ENCODE measurements at places on chromosomes 13 and 19.

DNA sequence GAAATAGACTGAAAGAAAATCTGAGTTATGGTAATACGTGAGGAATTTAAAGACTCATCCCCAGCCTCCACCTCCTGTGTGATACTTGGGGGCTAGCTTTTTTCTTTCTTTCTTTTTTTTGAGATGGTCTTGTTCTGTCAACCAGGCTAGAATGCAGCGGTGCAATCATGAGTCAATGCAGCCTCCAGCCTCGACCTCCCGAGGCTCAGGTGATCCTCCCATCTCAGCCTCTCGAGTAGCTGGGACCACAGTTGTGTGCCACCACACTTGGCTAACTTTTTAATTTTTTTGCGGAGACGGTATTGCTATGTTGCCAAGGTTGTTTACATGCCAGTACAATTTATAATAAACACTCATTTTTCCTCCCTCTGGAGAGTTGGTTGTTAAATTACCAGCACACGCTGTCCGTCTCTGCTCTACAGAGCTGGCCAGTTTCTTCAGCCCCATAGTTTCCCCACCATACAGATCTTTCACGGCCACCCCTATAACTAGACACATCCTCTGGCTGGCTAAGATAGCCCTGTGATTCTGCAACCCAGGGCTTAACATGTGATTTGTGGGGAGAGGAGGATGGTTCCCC is 4.8 kb downstream of the TNFSF9 start:
- no peak for DNase-seq

- no peak for DNase-seq
Measured at GRCh38 chr19:6797646-6798045, 25.1 kb downstream of the VAV1 start.

- no peak for DNase-seq
Measured at GRCh38 chr19:55111238-55111831, 6.1 kb downstream of the PPP1R12C start.

DNA sequence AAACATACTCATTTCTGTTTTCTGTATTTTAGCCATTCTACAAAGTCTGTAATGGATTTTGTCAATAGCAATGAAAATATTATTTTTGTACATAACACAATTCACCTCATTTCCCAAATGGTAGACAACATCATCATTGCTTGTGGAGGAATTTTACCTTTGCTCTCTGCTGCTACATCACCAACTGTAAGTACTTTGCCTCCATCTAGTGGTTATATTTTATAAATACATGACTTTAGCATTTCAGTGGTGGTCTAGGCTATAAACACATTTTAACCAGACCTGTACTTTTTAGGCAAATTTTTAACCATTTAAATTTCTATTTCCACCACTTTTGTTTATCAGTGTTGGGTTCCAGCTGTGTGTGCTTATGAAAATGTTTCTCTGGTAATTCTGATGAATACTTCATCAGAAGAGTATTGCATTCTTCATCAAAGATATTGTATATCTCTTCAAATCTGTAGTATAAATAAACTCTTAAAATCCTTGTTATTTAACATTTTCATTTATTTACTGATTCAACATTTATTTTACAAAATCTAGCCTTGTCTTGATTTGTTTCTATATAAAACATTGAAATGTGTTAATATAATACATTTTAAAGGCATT is 222.4 kb downstream of the NBEA start:
- DNase-seq = peak; percentile 36

GRCh38 chr13:65112531-65112941 is 2117.6 kb downstream of the PCDH9 start:
- DNase-seq = peak; percentile 75

DNA sequence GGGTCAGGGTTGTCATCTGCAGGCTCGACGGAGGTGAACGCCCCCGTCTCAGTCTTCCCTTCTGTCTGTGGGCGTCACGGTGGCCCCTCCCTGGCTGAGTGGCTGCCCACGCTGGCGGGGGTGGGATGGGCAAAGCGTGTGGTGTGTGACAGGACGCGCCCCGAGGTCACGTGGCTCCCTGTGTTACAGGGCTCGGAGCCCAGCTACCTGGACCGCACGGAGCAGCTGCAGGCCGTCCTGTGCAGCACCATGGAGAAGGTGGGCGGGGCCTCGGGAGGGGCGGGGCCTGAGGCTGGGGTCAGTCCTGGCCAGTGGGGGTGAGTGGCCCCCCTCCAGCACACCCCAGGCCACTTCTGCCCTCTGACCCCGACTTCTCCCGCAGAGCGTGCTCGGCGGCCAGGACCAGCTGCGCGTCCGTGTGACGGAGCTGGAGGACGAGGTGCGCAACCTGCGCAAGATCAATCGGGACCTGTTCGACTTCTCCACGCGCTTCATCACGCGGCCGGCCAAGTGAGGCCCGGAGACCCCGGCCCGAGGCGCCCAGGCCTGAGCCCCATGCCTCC is 6.3 kb upstream of the GRIN3B start:
- no peak for DNase-seq

GRCh38 chr19:45400192-45400591 is 4.7 kb downstream of the PPP1R13L start:
- no peak for DNase-seq

GRCh38 chr13:67353941-67354340 is 123.8 kb upstream of the PCDH9 start:
- peak; percentile 8 for DNase-seq

- DNase-seq = no peak
Measured at GRCh38 chr19:3517638-3518037, 11.5 kb downstream of the FZR1 start.

DNA sequence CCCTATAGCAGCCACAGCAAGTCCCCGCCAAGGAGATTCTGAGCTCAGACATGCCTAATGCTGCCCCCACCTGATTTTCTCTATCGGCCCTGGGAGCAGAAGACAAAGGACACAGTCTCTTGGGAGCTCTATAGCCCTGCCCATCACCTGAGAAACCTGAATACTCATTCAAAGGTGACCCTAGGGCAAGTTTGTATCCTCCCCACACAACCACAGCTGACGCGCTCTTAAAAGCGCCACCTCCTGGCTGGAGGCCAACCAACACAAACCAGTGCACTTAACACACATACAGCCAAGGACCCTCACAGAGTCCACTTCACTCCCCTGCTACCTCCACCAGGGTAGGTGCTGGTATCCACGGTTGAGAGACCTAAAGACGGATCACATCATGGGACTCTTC is 8.8 kb upstream of the IGFL4 start:
- no peak for DNase-seq

DNA sequence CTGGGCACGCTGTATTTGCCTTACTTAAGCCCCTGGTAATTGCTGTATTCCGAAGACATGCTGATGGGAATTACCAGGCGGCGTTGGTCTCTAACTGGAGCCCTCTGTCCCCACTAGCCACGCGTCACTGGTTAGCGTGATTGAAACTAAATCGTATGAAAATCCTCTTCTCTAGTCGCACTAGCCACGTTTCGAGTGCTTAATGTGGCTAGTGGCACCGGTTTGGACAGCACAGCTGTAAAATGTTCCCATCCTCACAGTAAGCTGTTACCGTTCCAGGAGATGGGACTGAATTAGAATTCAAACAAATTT is 676 bp downstream of the BRCA2 start:
- DNase-seq = no peak

DNA sequence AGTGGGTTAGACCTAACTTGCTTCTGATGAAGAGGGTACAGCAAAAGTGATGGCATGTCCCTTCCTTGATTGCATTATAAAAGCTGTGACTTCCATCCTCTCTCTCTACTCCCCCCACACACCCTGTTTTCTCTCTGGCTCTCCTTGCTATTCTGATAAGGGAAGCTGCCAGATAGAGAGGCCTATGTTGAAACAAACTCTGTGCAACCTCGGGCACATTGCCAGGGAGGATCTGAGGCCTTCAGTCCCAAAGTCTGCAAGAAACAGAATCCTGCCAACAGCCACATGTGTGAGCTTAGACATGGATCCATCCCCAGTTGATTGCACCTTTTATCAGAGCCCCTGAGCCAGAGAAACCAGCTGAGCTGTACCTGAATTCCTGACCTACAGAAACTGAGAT is 44.8 kb upstream of the ARGLU1 start:
- DNase-seq = peak; percentile 34

DNA sequence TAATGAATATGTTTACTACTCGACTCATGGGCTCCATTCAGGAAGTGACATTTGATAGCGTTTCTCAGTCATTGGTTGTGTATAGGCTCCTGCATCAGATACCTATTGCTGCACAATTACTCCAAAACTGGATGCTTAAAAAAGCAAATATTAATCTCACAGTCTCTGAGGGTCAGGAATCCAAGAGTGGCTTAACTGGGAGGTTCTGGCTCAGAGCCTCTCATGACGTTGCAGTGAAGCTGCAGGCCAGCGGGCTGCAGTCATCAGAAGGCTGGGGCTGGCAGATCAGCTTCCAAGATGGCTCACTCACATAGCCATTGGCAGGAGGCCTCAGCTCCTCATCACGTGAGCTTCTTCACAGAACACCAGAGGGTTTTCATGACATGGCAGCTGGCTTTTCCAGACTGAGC is 525.1 kb upstream of the NBEA start:
- peak; percentile 67 for DNase-seq

- no peak for DNase-seq
Measured at GRCh38 chr13:74305876-74306275, 171.7 kb upstream of the KLF12 start.

- no peak for DNase-seq
Measured at GRCh38 chr19:16789238-16789637, 40.0 kb upstream of the SIN3B start.

GRCh38 chr19:40614622-40615411 is 13.6 kb downstream of the LTBP4 start:
- peak; percentile 96 for DNase-seq

GRCh38 chr19:19445288-19445687 is 39.8 kb downstream of the GATAD2A start:
- no peak for DNase-seq

DNA sequence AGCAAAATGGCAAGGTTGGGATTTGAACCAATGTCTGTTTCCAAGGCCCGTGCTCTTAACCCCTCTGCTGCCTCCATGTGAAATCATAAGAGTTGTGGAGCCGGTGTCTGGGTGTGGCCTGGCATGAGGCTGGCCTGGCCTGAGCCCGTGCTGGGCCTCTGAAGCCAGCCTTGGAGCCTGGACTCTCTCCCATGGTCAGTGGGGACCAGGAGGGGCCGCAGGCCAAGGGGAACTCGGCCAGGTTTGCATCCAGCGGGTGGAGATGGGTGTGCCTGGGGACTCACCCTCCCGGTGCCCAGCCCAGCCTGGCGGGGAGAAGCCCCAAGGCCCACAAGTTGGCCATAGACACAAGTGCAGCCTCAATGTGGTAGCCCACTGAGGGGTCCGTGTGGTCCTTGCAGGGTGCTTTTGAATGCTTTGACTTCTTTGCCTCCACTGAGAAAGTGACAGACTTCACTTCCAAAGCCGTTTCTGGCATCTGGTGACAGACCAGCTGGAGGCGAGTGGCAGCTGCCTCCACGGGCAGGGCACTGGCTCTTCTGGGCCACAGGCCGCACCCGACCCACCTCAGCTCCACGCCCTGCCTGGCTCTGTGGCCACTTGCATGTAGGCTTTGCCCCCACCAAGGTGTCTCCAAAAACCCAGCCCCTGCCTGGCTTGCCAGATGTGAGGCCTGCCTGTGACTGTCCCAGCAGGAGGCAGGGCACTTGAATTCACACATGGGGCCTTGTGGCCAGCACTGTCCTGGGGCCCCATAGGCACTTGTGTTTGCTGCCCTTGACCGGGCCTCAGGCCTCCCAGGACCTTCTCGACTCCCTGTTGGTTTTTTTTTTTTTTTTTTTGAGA is 26.2 kb upstream of the NCCRP1 start:
- DNase-seq = no peak

DNA sequence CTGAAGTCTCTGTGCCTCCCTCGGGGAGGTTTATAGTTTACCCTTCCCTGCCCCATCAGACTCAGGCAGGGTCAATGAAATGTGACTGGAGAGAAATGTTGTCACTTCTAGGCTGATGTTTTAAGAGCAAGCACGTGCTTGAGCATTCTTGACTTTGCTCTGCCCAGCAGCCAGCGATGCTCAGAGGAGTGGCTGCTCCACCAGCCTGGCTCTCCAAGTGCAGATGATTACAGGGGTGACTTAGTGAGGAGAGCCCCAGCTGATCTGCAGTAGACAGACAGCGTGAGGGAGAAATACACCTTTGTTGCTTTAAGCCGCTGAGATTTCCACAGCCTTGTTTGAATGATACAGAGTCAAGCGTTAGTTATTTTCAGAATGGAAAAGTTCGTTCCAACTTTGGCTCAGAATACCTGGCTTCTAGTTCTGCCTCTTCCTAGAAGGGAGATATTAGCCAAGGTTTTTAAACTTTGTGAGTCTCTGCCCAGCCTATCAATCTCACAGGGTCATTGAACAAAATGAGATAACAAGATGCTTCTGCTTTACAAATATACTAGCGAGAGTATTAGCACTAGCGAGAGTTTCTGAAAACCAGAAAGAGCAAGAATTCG is 143.6 kb downstream of the OXGR1 start:
- DNase-seq = no peak

DNA sequence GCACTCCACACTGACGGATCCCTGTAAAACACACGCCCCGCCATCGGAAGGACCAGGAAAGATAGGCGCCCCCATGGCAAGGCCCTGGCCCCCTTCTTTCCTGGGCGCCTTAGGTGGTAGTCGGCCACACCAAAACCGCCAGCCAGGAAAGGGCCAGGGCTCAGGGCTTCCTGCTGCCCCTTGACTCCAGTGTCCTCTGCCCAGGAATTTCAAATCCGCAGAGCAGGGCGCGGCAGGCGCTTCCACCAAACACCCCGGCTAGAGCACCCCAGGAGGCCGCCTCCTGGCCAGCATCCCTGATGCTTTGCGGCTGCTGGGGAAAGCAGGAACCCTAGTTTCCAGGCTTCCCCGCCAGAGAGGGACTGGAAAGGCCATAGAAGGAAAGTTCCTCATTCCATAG is 57.5 kb downstream of the ZNF726 start:
- no peak for DNase-seq

GRCh38 chr19:16417660-16418596 is 53.8 kb downstream of the EPS15L1 start:
- DNase-seq = peak; percentile 42

DNA sequence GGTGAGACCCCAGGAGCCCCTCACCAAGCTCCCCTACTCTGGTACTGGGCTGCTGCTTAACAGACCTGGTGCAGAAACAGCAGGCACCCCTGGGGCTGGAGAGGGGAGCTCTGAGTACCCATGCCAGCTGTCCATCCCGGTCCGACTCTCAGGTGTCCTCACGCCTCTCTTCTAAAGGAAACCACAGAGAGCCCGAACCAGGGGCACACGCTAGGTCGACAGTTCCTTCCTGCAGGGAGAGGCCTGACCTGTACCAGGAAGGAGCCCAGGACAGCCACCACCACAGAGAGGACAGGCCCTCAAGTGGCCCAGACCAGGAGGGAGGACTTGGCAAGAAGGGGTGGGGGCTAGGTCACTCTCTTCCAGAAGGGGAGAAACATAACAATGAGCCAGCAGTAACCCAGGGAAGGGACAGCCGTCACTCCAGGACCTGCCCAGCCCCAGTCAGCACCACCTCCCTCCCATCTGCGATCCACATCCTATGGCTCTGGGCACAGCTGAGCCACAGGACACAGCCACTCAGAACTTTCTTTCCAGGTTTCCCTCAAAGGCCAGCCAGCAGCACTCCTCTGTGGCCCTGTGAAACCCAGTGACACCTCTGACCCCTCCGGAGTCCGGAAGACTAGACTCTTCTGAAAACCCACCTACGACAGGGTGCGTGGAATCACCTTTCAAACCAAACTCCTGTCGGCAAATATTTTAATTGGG is 13.0 kb upstream of the SLC35E1 start:
- no peak for DNase-seq
